ENCODE measurements at places on chromosomes 7 and 10. TPM values are rescaled to one million over a fixed set of nuclear protein-coding genes. Genes with fewer than 3 reads are reported as not detected.

The JAKMIP3 gene
- total RNA-seq, result 0.07 TPM

The ATOH7 gene
- not detected for total RNA-seq

The PRF1 gene
- not detected for total RNA-seq

The GIMAP2 gene
- 41.5 TPM for total RNA-seq

Measured in pulmonary artery endothelial cell (primary cell).